ENCODE measurements at places on chromosomes 7 and 10. TPM values are rescaled to one million over a fixed set of nuclear protein-coding genes. Genes with fewer than 3 reads are reported as not detected.

GRCh38 chr7:5649641-5650040, 131.8 kb downstream of the RNF216 start:
- no peak for DNase-seq
- H3K4me3 ChIP-seq, result no peak overlapping the region
- peaks cover 4% of the 10 kb centered on the region for H3K36me3 ChIP-seq
- H3K27me3 ChIP-seq, result no peaks in the 10 kb centered on the region

DNA sequence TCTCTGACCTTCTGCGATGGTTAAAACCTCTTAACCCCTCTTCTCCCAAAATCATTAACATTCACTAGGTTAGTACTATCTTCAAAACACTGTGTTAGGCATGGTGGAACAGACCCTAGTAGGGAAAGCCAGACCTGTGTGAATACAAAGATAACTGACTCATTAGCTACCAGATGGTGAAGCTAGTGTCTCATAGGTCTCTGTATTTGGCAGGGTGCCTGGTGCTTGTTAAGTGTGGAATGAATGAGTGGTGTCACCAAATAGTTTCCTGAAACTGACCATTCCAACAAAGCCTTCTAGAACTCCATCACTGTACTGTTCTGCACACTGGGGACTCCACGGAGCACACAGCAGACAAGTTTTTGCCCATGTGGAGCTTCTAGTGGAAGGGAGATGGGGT, 27.7 kb upstream of the TM9SF3 start:
- peaks cover 3% of the 10 kb centered on the region for H3K36me3 ChIP-seq
- no peaks in the 10 kb centered on the region for H3K4me1 ChIP-seq
- no peak overlapping the region for H3K27ac ChIP-seq
- H3K4me3 ChIP-seq, result no peak overlapping the region

DNA sequence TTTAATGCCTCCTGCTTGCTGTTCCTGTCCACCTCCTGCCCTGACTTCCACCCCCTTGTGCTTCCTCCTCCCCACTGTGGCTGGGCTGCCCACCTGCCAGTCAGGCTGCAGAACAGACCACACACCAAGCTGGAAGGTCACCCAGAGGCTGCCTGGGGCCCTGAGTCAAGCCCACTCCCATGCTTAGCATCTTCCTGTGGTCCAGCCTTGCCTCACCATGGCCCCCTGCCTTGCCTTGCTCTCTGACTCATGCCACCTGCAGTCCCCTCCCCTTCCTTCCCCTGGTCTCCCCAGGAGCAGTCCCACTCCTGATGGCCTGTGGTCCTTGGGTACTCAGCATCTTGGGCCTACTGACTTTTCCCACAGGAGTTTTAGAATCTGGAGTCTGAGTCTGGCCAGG, 2.3 kb downstream of the CLEC2L start:
- H3K4me3 ChIP-seq, result no peak overlapping the region
- no peak for DNase-seq
- H3K36me3 ChIP-seq, result no peaks in the 10 kb centered on the region
- H3K4me1 ChIP-seq, result no peaks in the 10 kb centered on the region

- H3K27ac ChIP-seq, result no peak overlapping the region
- H3K4me1 ChIP-seq, result no peaks in the 10 kb centered on the region
These were observed 172.9 kb downstream of the CACNB2 start for GRCh38 chr10:18313140-18313530.

GRCh38 chr10:112366992-112367391, 6.9 kb upstream of the ACSL5 start:
- no peak overlapping the region for H3K4me3 ChIP-seq
- no peaks in the 10 kb centered on the region for H3K4me1 ChIP-seq
- DNase-seq, result no peak
- H3K27me3 ChIP-seq, result no peaks in the 10 kb centered on the region
- no peak overlapping the region for H3K27ac ChIP-seq

GRCh38 chr7:55339033-55340000, 25.8 kb upstream of the LANCL2 start:
- no peak overlapping the region for H3K27ac ChIP-seq
- no peaks in the 10 kb centered on the region for H3K4me1 ChIP-seq
- H3K4me3 ChIP-seq, result no peak overlapping the region
- DNase-seq, result no peak
- H3K36me3 ChIP-seq, result no peaks in the 10 kb centered on the region

The ASB10 gene
- not detected for polyA plus RNA-seq

The ANKRD61 gene
- 0.50 TPM for polyA plus RNA-seq

The PDK4 gene
- not detected for polyA plus RNA-seq

The LRRC61 gene
- 18.2 TPM for polyA plus RNA-seq

DNA sequence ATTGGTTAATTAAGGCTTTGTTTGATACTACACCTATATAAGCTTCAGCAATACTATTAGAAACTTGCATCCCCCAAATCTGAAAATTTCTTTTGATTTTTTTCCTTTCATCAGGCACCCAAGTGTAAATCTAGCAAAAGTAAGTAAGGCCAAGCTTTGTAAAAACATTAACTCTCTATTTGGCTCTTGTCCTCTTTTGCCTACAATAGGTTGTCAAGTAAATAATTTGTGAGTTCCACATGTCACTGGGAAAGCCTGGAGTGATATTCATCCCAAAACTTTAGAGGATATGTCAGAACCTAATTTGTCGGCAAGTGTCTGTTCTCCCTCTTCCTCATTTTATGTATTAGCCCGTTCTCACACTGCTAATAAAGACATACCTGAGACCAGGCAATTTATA, 492.4 kb downstream of the IPMK start:
- H3K27ac ChIP-seq, result no peak overlapping the region
- DNase-seq, result no peak
- no peaks in the 10 kb centered on the region for H3K36me3 ChIP-seq

The ZNF107 gene
- 15.6 TPM for polyA plus RNA-seq

GRCh38 chr7:112061051-112061450, 145.1 kb downstream of the DOCK4 start:
- H3K4me1 ChIP-seq, result no peaks in the 10 kb centered on the region
- DNase-seq, result no peak
- no peak overlapping the region for H3K4me3 ChIP-seq
- H3K36me3 ChIP-seq, result no peaks in the 10 kb centered on the region
- H3K27me3 ChIP-seq, result no peaks in the 10 kb centered on the region
- no peak overlapping the region for H3K27ac ChIP-seq

GRCh38 chr7:54215424-54215823, 326.8 kb upstream of the VSTM2A start:
- no peaks in the 10 kb centered on the region for H3K27me3 ChIP-seq
- no peak for DNase-seq
- H3K4me1 ChIP-seq, result no peaks in the 10 kb centered on the region
- no peaks in the 10 kb centered on the region for H3K36me3 ChIP-seq
- no peak overlapping the region for H3K4me3 ChIP-seq
- H3K27ac ChIP-seq, result no peak overlapping the region

DNA sequence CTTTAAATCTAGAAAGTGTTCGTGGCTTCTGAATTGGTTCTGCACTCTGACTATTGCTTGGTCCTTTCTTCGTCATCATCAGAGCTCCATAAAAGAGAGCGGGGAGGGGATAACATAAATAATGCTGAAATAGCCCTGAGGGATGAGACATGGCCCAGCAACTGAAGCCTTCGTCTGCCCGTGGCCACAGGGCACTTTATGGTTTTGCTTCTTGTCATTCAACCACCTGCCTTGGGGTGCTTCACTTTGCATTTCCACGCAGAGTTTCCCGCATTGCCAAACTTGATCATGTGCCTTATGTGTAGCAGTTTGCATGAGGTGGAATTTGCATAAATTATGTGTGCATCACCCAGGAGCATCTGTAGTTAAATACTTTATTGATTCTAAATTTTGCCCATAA, 15.9 kb downstream of the GSTO2 start:
- no peak overlapping the region for H3K4me3 ChIP-seq
- H3K27me3 ChIP-seq, result no peaks in the 10 kb centered on the region
- no peak overlapping the region for H3K27ac ChIP-seq
- H3K36me3 ChIP-seq, result no peaks in the 10 kb centered on the region
- DNase-seq, result no peak

GRCh38 chr7:117017702-117018266, 64.5 kb downstream of the ST7 start:
- H3K27me3 ChIP-seq, result no peaks in the 10 kb centered on the region
- no peak overlapping the region for H3K27ac ChIP-seq
- no peaks in the 10 kb centered on the region for H3K36me3 ChIP-seq

GRCh38 chr7:66505531-66506451, 122.9 kb upstream of the KCTD7 start:
- DNase-seq, result no peak
- no peak overlapping the region for H3K4me3 ChIP-seq
- H3K27me3 ChIP-seq, result no peaks in the 10 kb centered on the region
- no peak overlapping the region for H3K27ac ChIP-seq
- no peaks in the 10 kb centered on the region for H3K36me3 ChIP-seq

DNA sequence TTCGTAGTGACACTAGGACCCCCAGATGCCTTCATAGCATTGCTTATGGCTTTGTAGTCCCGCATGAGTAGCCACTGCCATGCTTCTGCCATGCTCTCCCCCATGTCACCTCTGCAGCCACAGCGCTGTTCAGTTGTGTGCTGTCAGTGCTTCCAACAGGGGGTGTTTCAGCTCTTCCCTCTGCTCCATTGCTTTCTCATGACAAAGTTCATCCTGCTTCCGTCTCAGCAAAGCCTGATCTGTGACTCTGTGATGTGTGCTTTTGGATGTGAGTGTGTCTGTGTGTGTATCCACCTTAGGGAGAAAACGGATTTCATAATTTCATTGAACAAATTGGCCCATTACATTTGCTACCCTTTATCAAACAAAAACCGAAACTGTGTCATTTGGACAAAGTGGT, 134.9 kb upstream of the SAMD8 start:
- H3K36me3 ChIP-seq, result no peaks in the 10 kb centered on the region
- no peak overlapping the region for H3K4me3 ChIP-seq
- no peak for DNase-seq
- H3K27ac ChIP-seq, result no peak overlapping the region
- H3K27me3 ChIP-seq, result no peaks in the 10 kb centered on the region
- peaks cover 19% of the 10 kb centered on the region for H3K4me1 ChIP-seq

DNA sequence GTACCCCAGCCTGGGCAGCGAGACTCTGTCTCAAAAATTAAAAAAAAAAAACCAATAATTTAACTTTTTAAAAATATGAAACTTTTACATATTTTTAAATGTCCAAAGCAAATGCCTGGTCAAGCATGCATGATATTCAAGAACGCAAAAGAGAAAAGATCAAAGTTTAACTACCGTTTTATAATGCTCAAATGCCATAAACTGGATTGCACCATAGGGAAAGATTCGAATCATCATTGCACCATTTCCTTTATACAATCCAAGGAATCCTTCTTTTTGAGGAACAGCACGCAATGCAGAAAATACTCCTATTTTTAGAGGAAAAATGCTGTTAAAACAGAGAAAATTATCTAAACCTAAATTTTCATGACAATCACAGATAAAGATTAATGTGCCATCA, 20.9 kb downstream of the SLC25A16 start:
- no peak overlapping the region for H3K4me3 ChIP-seq
- no peaks in the 10 kb centered on the region for H3K4me1 ChIP-seq
- no peak for DNase-seq
- no peak overlapping the region for H3K27ac ChIP-seq

The ZNF33A gene
- 21.3 TPM for polyA plus RNA-seq

DNA sequence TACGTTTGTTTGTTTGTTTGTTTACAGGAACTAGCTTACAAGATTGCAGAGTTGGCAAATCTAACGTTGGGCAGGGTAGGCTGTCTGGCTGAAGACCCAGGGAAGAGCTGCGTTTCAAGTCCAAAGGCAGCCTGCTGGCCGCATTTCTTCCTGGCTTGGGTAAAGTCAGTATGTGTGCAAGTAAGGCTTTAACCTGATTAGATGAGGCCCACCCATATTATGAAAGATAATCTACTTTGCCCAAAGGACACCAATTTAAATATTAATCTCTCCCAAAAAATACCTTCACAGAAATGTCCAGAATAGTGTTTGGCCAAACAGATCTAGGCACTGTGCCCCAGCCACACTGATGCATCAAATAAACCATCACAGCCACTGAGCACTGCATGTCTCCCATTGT, 228.9 kb upstream of the HABP2 start:
- no peaks in the 10 kb centered on the region for H3K27me3 ChIP-seq
- no peaks in the 10 kb centered on the region for H3K4me1 ChIP-seq
- DNase-seq, result no peak

DNA sequence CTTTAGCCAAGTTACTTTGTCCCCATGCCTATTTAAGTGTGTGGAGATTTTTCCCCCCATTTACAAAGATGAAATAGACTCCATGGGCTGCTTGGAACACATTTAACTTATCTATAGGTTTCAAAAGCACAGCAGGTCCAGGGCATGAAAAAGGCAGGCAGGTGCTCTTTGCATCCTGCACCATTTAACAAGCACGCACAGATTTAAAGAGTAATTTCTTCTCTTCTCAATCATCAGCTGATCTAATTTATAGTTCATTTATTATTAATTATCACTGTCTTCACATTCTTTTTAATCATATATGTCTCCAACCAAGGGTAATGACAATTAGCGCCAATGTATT, 156.8 kb downstream of the CACNA2D1 start:
- no peak overlapping the region for H3K4me3 ChIP-seq
- H3K27ac ChIP-seq, result no peak overlapping the region
- no peaks in the 10 kb centered on the region for H3K36me3 ChIP-seq
- H3K27me3 ChIP-seq, result no peaks in the 10 kb centered on the region
- DNase-seq, result no peak

DNA sequence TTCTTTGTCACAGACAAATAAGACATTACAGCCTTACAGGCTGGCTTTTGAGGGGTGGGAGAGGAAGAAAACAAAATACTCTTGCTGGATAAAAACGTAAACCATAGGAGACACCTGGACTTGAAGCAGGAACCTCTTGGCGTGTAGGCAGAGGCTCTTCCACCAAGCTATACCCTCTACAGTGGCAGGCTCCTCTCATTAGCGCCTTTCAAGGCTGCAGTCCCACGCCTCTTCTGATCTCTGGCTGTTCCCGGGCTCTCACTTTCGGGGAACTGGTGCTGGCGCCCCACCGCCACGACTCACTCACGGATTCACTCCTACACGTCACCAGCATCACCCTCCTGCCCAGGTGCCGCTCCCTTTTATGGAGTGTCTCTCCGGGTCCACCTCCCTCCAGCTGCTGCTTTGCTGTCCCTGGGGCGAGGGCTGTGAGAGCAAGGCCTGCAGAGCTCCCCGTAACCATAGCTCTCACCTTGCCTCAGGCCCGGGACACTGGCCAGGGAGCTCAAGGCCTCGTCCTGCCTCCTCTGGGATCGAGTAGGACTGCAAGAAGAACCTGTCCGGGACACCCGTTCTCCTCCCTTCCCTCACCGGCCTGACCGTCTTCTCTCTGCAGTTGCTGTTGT, 62.6 kb downstream of the ZNF777 start:
- no peak overlapping the region for H3K27ac ChIP-seq
- no peaks in the 10 kb centered on the region for H3K27me3 ChIP-seq
- no peak for DNase-seq
- no peak overlapping the region for H3K4me3 ChIP-seq
- no peaks in the 10 kb centered on the region for H3K36me3 ChIP-seq

GRCh38 chr7:30815951-30816644, 44.9 kb downstream of the MINDY4 start:
- no peaks in the 10 kb centered on the region for H3K36me3 ChIP-seq
- no peak overlapping the region for H3K27ac ChIP-seq
- no peaks in the 10 kb centered on the region for H3K4me1 ChIP-seq
- H3K27me3 ChIP-seq, result no peaks in the 10 kb centered on the region
- DNase-seq, result no peak
- no peak overlapping the region for H3K4me3 ChIP-seq

Data from naive thymus-derived CD4-positive, alpha-beta T cell (primary cell).